ENCODE measurements at places on chromosomes 1 and 21.

DNA sequence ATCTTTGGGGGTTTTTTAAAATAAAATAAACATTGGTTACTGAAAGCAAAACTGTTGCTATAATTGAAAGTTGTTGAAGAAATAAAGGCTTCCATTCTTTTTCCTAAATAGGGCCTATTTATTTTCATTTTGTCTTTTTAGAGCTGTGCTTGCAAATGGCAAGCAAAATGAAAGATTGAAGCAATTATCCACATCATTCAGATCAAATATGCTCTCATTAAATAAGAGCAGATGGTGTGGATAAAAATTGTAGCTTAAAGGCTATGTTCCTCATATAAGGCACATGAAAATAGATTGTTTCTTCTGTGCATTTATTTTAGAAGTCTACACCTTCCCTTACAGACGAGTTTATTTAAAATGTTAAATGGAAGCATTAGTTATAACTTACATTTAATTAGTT, 1317.7 kb downstream of the MRPL39 start:
- no peak for DNase-seq

DNA sequence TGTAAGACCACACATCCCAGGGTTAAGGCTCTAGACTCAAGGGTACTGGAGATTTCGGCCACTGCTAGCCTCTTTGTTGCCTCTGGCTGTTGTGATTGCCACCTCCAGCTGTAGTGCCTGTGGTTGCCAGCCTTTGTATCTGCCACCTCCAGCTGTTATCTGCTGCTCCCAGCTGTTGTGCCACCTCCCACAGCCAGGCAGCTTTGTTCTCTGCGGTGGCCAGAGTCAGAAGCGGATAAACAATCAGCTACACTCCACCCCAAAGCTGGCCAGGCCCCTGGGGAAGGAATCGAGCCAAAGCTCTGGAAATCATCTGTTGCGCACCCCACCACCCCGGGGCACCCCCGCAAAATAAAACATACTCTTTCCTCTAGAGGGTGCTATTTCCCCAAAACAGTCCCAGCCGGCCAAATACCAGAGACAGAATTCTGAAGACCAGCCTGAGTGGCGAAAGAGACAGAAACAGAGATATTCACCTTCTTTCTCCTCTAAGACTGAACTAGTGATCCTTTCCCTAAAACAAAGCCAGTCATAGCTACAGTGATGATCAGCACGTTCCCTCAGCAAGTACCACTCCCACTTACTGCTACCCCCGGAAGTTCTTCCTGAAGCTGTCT, 14.8 kb upstream of the PIGM start:
- peak; percentile 25 for DNase-seq

- DNase-seq = no peak
Observed at GRCh38 chr1:92877081-92877711, 45.4 kb downstream of the RPL5 start.

DNA sequence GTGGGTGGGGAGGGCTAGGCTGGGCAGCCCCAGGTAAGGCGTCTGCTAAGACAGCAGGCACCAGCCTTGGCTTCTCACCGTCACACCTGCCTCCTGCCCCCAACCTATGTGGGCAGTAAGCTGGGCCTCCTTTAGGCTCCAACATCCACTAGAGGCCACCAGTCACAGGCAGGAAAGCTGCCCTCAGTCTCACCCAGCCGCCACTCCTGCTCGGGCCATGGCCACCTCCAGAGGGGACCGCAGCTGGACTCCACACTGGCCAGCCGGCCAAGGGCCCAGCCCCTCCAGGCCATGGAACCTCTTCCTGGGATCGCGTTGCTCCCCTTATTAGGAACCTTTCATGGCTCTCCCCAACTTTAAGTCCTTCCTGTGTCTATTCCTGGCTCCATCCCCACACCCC, 74.5 kb downstream of the MRPL37 start:
- DNase-seq = no peak

DNA sequence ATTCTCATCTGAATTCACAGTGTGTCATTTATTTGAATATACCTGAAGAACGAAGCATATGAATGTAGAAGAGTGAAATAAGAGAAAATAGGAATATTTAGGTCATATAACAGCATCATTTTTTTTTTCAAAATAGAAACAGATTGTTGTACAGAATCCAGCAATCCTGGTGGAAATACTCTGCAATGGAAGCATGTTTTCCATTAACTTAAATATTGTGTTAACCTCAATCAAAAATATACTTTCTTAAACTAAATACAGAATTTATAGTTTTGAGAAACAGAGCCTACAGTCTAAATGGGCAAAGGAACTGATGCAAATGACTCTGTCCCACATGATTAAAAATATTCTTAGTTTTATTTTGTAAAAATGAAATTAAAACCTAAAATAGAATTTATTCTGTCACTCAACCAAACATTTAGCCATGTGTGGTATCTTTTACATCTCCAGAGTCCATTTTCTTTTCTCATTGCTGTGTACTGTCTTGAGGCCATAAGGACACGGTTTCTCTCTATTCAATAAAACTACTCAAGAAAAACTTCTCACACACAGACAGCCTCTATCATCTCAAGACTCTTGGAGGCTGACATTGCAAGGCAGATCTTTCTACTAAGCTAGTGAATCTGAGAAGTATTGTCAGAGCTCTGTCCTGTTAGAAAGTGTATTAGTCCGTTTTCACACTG, 322.6 kb downstream of the LTN1 start:
- no peak for DNase-seq

GRCh38 chr1:79239840-79240239, 233.3 kb upstream of the ADGRL4 start:
- DNase-seq = no peak

GRCh38 chr1:177256153-177257075, 85.7 kb downstream of the BRINP2 start:
- DNase-seq = peak; percentile 95

DNA sequence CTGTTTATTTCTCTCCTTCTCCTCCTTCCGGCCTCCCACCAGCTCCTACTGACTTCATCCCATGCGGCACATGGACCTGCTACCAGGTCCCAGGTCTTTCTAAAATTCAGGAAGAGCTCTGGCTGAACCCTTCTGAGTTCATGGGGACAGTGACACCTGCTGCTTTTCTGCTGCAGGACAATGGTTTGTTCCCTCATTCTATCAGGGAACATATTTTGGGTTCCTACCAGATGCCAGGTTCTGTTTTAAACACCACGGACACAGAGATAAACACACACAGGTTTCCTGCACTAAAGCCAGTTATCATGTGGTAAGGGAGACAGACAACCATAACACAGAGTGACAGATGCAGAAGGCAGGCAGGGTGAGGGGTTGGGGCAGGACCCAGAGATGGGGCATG, 114.0 kb upstream of the RAB4A start:
- no peak for DNase-seq

DNA sequence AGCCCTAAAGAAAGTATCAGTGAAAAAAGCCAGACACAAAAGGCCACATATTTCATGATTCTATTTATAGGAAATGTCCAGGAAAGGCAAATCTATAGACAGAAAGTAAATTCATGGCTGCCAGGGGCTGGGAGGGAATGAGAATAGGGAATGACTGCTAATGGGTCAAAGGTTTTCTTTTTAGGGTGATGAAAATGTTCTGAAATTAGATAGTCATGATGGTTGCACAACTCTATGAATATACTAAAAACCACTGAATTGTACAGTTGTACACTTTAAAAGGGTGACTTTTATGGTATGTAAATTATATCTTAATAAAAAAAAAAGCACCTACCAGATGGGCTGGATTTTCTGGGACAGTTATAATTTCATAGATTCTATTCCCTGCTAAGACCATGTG, 114.8 kb downstream of the CNIH3 start:
- peak; percentile 51 for DNase-seq

GRCh38 chr1:115768549-115768948, at the start of gene CASQ2:
Gene CASQ2 (minus strand): TSS chr1:115768714. CDS start chr1:115768541, 173 bp downstream.
- no peak for DNase-seq

- DNase-seq = no peak
Observed at GRCh38 chr1:21594501-21594900, 74.7 kb downstream of the RAP1GAP start.

- DNase-seq = no peak
Observed at GRCh38 chr1:239744851-239745250, 346.8 kb upstream of the FMN2 start.

GRCh38 chr1:207323425-207324225, 2.1 kb downstream of the CD55 start:
- no peak for DNase-seq

DNA sequence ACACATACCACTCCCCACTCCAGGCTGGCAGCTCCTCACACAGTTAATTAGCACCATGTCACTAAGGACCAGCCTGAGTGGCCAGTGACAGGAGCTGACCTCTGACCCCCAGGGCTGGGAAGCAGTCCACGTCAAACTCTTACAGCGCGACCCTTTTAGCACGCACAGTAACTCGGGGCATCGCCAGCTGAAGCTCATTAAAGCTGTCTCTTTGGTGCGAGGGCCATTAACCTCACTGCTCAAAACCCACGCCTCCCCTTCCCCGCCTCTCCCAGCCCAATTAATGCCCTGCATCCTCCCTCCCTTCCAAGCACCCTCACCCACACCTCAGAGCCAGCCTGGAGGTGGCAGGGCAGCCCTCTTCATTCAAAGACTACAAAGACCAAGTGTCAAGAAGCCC, 31.7 kb downstream of the DMAP1 start:
- no peak for DNase-seq

- DNase-seq = no peak
Observed at GRCh38 chr1:162926906-162927305, 65.9 kb upstream of the CCDC190 start.

- no peak for DNase-seq
Observed at GRCh38 chr1:232863544-232864275, 58.5 kb downstream of the MAP10 start.

DNA sequence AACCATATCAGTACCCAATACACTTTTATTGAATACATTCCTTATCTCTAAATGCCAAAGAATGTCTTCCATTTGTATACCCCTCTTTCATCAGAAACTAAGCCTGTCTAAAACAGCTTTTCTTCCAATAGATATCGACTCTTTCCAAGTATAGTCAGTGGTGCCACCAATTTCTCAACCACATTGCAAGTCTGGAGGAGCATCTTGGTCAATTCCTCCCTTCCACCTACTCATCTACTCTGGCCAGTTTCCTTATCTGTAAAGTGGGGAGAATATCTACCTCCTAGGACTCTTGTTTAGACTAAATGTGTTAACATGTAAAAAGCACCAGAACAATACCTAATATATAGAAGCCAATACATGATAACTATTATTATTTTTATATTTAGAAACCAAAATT, 28.5 kb upstream of the FGGY start:
- no peak for DNase-seq

DNA sequence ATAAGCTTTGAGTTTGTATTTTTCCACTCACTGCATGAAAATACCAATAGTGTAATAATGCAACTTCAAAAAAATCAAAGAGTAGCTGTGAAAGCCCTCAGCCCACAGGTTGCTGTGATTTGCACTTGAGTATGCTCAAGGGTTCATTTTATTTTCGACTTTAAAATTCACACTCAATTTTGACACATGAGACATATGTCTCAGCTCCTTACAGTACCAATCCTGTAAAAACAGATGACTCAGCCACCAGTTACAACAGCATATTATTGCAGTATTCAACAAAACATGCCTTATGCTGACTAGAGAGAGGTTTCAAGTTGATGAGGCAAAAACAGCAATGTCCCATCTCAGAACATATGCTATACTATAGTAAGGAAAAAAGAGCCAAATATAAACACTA, 66.1 kb downstream of the CYYR1 start:
- DNase-seq = peak; percentile 74

DNA sequence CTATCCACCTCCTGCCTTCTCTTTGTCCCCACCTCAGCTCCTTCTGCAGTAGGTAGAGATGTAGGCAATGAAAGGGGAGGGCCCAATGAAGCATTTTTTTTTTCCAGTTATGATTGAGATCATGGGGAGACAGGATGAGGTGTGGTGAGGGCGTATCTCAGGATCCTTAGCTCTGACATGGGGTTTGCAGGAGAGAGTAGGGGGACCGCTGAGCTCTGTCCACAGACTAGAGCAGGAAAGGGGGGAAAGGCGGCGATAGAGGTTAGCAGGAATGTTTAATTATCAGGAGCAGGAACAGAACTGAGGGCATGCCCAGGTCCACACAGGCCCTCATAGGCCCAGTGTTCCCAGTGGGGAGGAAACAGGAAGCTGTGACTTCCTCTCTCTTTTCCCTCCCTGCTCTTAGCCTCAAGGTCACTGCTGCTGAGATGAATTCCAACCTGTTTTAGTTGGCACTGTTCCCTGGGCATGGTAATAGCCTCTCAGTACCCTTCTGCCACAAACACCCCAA, 901 bp upstream of the RXFP4 start:
- peak; percentile 71 for DNase-seq

- DNase-seq = no peak
Observed at GRCh38 chr1:22755641-22756040, 45.0 kb downstream of the EPHB2 start.

DNA sequence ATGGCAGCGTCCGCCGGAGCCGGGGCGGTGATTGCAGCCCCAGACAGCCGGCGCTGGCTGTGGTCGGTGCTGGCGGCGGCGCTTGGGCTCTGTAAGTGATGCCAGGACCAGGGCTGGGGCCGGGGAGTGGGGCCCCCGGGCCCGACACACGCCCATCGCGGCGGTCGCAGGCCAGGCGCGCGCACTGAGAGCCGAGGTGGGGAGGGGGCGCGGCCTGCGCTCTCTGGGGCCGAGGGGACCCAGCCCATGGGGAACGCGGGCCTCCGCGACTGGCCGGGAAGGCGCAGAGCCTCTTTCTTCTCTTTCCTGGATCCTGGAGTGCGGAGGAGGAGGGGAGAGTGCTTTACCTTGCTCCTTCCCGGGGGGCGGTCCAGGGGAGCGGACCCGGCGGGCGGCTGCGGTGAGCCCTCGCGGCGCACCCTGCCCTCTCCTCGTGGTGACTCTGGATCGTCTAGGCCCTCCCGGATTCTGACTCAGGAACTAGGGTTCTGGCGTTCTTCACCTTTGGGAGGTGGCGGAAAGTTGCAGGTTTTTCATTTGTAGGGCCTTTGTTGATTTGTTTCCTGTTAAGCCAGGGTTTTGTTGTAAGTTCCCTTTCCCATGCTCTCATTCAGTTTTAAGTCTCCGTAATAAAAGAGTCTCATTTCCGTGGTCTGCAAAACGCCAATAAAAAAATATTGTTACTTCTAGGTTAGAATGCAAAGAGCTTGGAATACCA, 529 bp downstream of the MPZL1 start:
- peak; percentile 47 for DNase-seq

- DNase-seq = no peak
Observed at GRCh38 chr1:15102646-15103045, 50.9 kb upstream of the TMEM51 start.
